Small intestine (tissue), 16 donors: ENCODE measurements at places on chromosomes 7 and 10.

DNA sequence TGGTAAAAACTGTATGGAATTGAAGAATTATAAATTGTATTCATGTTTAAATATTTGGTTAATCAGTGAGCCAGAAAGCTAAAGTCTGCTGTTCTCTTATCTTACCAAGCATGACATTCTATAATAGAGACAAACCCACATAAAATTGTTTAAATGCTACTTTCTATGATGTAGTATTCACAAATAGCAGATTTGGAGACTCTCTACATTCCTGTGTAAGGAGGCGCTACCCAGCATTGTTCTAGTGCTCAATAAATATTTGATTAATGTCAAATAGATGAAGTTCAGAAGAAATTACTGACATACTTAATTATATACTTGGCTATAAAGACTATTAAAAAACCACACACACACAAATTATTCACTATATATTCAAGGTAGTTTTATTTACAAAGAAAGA lies 49.8 kb downstream of the DOCK4 start:
- no peak for DNase-seq

- no peak for DNase-seq
These were observed 400.3 kb upstream of the PRKCQ start for GRCh38 chr10:6980353-6980752.

DNA sequence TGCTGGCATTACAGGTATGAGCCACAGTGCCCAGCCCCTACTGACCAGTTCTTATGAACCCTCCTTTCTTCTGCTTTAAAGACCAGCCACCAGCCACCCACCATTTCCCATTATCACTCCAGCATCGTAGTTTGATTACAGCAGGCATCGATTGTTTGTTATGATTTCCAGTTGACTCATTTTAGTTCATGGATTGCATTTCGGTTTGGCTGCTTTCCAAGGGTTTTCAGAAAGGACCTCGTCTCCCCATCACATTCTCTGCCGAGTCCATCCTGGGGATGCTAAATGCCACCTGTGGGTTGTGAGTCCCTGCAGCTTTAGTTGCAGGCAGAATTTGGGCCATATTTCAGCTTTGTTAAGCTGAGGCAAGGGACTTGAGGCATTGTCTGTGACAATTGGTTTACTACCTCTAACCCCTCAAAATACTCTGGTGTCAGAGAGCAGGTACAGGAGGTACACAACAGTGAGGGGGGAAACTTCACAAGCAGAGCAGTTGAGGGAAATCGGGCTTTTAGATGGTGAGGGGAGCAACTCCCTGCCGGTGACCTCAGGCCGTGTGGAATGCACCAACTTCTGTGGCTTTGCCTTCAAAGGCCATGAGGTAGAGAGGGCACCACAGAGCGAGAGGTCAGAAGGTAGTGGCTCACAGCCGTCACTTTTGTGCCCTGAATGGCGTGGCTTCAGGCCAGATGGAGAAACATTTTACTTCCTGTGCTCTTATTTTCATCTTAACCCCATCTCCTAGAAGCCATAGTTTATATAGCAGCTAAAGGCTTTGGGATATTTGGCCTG lies 203.8 kb downstream of the CCDC3 start:
- DNase-seq = no peak

GRCh38 chr10:14261336-14261735 lies 69.4 kb downstream of the FRMD4A start:
- DNase-seq = no peak

DNA sequence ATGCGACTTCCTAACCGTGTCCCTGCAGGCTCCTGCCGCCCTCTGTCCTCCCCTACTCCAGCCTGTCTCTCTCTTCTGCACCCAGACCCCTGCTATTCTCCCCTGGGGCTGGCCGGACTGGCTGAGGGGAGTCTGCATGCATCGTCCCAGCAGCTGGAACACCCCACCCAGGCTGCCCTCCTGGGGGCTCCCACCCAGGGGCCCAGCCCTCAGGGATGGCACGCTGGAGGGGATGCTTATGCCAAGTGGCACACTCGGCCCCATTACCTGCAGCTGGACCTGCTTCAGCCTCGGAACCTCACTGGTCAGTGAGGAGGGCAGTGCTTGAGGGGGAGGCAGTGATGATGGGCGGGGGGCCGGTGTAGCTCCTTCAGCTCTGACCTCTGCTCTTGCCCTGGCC lies 21.7 kb upstream of the ZNF467 start:
- no peak for DNase-seq

- no peak for DNase-seq
These were observed 2.3 kb downstream of the CLIP2 start for GRCh38 chr7:74291535-74291934.

DNA sequence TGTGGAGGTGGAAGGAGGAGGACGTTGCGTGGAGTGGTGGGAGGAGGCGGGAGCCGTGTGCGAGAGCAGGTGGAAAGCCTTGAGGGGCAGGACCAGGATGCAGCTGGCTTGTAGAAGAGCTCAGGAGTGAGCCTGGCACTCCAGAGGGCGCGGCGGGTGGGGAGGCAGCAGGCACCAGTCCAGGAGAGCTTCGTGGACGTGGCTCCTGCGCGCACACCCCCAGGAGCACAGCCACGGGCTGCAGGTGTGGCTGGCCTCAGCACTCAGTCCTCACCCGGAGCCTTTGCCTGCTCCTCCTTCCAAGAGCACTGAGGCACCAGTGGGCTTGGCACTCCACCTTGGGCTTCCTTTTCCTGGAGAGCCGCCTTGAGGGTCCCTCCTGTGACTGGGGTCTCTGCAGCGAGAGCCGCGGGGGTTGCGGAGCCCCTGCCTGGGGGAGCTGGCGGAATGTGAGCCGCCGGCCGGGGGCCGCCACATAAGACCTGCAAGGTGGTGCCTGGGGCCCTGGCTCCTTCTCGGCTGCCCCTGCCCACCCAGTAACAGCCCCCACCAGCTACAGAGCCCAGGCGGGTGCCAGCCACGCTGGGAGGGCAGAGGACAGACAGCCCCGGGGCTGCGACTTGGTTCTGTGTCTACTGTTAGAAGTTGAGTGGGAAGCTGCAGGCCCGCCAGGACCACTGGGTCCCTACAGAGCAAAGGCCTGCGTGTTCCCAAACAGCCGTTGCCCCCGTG lies 11.1 kb downstream of the MAFK start:
- DNase-seq = no peak

GRCh38 chr10:122062831-122063674 lies 74.1 kb downstream of the TACC2 start:
- peak; percentile 94 for DNase-seq

DNA sequence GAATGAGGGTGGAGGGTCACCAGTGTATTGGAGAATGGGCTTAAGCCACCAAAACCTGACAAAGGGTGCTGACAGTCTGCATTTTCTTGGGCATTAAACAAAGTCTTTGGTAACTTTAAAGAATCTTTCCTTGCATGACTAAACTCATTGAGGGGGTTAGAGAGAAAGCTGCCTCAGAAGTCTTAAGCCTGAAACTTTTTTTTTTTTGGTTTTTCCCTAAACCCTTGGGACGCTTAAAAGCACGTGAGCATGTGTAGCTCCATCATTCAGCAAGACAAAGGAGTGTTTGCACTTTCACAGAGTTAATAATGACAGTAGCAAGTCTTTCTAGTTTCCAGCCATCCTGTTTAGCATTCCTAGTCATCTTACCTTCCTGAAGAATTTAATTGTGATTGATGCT lies 110.7 kb downstream of the LRMDA start:
- no peak for DNase-seq

- no peak for DNase-seq
These were observed 99.1 kb downstream of the ALOX5 start for GRCh38 chr10:45473126-45473525.

GRCh38 chr10:87691506-87692070 lies 31.9 kb downstream of the PAPSS2 start:
- no peak for DNase-seq

DNA sequence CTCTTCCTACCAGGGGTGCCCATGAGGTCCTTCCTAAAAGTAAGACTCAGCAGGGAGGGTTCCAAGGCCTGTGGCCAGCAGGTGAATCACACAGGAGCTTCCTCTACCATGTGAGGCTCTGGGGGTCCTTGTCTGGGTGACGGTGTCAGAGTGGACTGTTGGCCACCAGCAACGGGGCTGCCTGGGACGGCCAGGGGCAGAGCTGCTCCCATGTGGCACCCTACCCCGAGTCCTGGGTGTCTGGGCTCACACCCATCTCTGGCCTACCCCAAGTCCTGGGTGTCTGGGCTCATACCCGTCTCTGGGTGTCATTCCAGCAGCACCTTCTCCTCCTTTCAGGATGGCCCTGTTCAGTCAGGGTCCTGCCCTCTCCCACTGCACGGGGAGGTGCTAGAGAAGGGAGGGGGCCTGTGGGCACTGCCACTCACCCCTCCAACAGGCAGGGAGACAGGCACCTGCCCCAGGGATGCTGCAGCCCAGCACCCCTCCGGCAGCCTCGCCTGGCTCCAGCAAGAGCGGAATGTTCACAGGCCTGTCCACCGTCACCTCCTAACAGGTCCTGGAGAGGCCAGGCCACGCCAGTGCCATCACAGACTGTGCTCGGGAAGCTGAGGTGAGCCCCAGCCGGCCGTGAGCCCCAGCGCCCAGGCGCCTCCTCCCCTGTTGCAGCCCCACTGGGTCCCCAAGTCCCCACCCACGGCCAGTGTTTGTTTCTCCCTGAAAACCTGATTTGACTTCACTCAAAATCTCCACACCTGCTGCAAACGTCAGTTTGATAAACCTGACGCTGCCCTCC lies 143.7 kb downstream of the PTPRN2 start:
- DNase-seq = no peak

- DNase-seq = no peak
These were observed 14.3 kb downstream of the PRTFDC1 start for GRCh38 chr10:24938076-24938475.

GRCh38 chr7:100562195-100563099 lies 11.3 kb downstream of the SAP25 start:
- DNase-seq = no peak

- DNase-seq = no peak
These were observed 5.0 kb downstream of the CALD1 start for GRCh38 chr7:134784251-134785049.

DNA sequence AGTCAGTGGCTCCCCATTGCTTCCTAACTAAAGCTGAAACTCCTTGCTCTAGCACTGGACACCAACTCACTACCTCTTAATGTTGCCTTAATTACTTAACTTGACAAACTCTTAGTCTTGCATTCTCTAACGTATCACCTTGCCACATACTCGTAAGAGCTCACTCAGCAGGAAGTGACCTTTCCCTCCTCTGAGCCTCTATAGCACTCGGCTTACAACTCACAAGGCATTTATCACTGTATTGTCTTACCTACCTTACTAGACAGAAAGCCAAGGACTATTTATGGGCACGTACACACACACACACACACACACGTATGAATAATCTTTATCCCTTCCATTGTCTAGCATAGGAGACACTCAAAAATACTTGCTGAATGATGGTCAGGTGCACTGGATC lies 21.2 kb downstream of the CEP41 start:
- DNase-seq = peak; percentile 29

DNA sequence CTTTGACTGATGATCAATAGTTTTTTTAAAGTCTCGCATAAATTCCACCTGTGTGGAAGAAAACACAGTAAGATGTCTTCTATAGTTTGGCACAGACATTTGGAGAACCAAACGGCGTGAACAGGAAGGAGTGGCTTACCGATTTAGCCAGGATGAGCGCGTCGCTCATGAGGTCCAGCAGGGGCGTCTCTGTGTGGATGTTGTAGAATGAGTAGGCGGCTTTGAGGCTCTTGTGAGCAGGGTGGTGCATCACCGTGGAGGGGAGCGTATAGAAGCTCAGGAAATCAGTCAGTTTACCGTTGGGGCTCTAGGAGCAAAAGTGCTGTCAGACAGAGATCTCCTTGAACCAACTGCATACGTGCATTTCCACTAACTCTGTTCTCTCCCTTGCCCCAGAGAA lies 15.5 kb downstream of the RPP38 start:
- DNase-seq = no peak

- no peak for DNase-seq
These were observed 7.2 kb downstream of the TNS3 start for GRCh38 chr7:47574482-47575329.

DNA sequence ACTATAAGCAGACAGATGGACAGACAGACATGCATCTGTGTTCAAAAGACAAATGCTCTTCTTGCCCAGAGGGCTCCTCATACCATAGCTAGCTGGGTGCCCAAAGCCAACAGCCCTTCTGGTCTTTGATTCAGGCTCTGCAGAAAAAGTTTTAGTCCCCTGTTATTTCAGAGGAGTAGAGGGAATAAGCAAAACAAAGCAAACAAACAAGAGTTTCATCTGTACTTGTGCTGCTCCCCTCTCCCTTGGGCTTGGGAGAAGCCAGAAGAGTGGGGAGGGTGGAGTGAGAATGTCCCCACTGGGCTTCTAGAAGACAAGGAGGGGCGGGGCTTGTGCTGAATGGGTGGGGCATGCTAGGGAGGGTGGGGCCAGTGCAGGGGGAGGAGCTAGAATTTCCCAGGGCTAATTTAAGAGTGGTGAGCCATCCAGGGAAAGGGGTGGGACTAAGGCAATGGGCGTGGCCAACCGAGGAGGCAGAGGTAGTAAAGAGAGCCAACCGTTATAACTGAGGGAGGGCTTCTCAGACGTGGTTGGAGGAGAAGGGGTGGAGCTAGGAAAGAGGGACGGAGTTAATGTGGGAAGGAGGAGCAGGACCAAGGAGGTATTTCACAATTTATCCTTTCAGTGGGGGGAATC lies 101.2 kb upstream of the MGMT start:
- no peak for DNase-seq
